ENCODE measurements at places on chromosomes 5 and 9.

DNA sequence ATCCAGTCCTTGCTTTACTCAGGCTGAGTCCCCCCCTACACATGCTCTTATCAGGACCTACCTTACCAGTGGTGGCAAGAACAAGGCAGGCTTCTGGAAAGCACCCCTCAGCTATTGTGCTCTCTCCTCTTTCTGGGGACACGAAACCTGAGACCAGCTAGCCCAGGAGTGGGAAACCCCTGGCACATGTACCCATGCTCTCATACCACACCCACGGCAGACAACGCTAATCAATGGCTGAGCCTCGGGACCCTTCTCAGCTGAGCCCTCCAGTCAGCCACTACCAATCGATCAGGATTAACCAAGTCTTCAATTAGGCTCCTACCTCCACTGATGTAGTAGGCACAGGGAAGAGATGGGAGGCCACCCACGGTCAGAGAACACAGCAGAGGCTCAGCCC is 65.1 kb downstream of the VAV2 start:
- no peak for DNase-seq

- DNase-seq: no peak
Observed at GRCh38 chr9:28024676-28025075, 451.4 kb upstream of the C9orf72 start.

GRCh38 chr9:130997925-130998596 is 10.9 kb upstream of the LAMC3 start:
- DNase-seq: peak; percentile 4

- DNase-seq: no peak
Observed at GRCh38 chr5:150473673-150474358, 24.3 kb upstream of the RPS14 start.

GRCh38 chr5:169458221-169458620 is 125.4 kb upstream of the SPDL1 start:
- DNase-seq: no peak

Measured in immature natural killer cell (primary cell).